ENCODE measurements at places on chromosomes 1 and 21. TPM values are rescaled to one million over a fixed set of nuclear protein-coding genes. Genes with fewer than 3 reads are reported as not detected.
A peak's percentile ranks its signal among the peaks of the same experiment; 100 is the strongest.

BCAN gene
- 0.11 TPM for polyA plus RNA-seq

DYNLT4 gene
- polyA plus RNA-seq, result not detected

DNA sequence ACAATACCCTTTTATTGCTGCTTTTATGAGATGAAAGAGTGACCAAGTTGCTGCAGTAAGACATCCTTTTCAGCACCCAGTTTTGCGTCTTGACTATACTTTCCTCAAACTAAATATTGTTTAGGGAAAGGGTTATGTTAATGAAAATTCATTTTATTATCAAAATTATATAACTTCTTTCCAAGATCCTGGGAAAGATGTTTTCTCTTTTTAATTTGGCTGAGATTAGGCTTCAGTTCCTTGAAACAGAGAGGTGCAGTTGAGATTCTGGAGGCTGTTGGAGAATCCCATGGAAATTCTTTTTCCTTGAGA, 91.6 kb upstream of the KCNA3 start:
- H3K27ac ChIP-seq, result no peak overlapping the region
- no peaks in the 10 kb centered on the region for H3K27me3 ChIP-seq
- H3K4me1 ChIP-seq, result no peaks in the 10 kb centered on the region
- H3K36me3 ChIP-seq, result no peaks in the 10 kb centered on the region
- DNase-seq, result no peak

GRCh38 chr1:87089070-87089736, 174.8 kb downstream of the HS2ST1 start:
- no peak overlapping the region for H3K27ac ChIP-seq
- H3K36me3 ChIP-seq, result no peaks in the 10 kb centered on the region
- no peak for DNase-seq

TMEM9 gene
- 114 TPM for polyA plus RNA-seq

GJA5 gene
- 10.6 TPM for polyA plus RNA-seq

DNA sequence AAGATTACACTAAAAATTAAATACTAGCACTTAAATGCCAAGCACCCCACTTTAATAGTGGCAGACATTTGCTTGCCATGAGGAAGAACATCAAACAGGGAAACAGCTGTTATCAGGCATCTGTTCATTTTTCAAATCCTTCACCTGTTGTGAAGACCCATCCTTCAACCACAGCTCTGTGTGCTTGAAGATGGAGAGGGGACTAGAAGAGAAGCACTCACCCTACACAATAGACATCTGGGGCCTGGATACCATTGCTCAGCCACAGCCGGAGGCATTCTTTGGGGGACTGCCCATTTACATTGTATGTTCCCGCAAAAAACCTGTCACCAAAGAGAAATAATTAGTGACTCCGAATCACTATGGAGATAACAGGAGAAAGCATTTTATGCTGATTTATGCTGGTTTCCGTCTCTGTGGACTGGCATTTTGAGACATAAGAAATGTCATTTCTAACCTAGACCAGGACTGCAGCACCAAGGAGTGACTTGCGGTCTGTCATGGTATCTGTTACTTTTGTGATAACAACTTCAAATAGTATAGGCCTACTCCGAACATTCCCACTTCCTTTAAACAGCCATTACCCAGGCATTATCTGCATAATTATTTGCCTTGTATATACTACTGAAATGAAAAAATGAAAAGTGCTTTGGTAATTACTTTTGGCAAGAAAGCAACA, 28.8 kb upstream of the MTF1 start:
- no peak overlapping the region for H3K4me3 ChIP-seq
- no peaks in the 10 kb centered on the region for H3K36me3 ChIP-seq
- DNase-seq, result no peak
- no peak overlapping the region for H3K27ac ChIP-seq
- H3K4me1 ChIP-seq, result no peaks in the 10 kb centered on the region

ZNF496 gene
- polyA plus RNA-seq, result 19.3 TPM

- no peaks in the 10 kb centered on the region for H3K4me1 ChIP-seq
- no peak overlapping the region for H3K4me3 ChIP-seq
- H3K27ac ChIP-seq, result no peak overlapping the region
- DNase-seq, result no peak
Measured at GRCh38 chr1:116891396-116892079, 18.2 kb upstream of the PTGFRN start.

DNA sequence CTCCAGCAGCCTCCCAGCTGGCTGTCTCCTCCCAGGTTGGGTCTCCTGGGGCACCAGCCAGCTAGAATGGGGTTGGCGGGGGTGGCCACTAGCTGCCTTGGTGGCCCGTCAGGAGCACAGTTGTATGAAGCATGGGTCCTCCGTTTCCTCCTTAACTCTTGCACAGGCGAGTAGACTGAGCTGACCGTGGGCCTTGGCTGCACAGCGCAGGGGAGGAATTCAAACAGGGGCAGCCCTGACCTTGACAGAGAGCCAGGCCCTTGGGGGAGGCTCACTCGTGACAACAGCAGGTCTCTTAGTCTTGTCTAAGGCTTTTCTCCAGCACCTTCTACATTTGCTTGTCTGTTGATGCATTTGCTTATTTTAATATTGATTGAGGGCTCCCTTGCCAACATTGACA, 114.1 kb downstream of the PRDM2 start:
- no peaks in the 10 kb centered on the region for H3K36me3 ChIP-seq
- DNase-seq, result peak; percentile 79
- H3K27ac ChIP-seq, result no peak overlapping the region
- no peak overlapping the region for H3K4me3 ChIP-seq
- H3K4me1 ChIP-seq, result peaks cover 15% of the 10 kb centered on the region

PYHIN1 gene
- 1.9 TPM for polyA plus RNA-seq

RGSL1 gene
- polyA plus RNA-seq, result not detected

DNA sequence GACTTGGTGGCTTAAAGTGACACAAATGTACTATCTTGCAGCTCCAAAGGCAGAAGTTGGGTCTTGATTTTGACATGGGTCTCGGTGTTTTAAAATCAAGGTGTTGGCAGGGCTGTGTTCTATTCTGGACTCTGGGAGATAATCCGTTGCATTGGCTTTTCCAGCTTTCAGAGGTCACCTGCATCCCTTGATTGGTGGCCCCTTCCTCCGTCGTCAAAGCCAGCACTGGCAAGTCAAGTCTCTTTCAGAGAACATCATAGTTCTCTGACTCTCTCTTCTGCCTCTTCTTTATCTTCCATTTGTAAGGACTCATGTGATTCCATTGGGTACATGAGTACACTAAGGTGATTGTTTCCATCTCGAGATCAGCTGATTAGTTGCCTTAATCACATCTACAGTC, 172.1 kb downstream of the CAMTA1 start:
- no peaks in the 10 kb centered on the region for H3K27me3 ChIP-seq
- peaks cover 13% of the 10 kb centered on the region for H3K4me1 ChIP-seq
- no peaks in the 10 kb centered on the region for H3K36me3 ChIP-seq
- no peak overlapping the region for H3K4me3 ChIP-seq

- no peaks in the 10 kb centered on the region for H3K27me3 ChIP-seq
- H3K27ac ChIP-seq, result no peak overlapping the region
- no peaks in the 10 kb centered on the region for H3K36me3 ChIP-seq
- no peak for DNase-seq
- H3K4me3 ChIP-seq, result no peak overlapping the region
Measured at GRCh38 chr21:34807146-34807880, 138.5 kb downstream of the CLIC6 start.

Measured in ovary (tissue), 10 donors.